ENCODE measurements at places on chromosomes 13 and 19.
A peak's percentile ranks its signal among the peaks of the same experiment; 100 is the strongest.

DNA sequence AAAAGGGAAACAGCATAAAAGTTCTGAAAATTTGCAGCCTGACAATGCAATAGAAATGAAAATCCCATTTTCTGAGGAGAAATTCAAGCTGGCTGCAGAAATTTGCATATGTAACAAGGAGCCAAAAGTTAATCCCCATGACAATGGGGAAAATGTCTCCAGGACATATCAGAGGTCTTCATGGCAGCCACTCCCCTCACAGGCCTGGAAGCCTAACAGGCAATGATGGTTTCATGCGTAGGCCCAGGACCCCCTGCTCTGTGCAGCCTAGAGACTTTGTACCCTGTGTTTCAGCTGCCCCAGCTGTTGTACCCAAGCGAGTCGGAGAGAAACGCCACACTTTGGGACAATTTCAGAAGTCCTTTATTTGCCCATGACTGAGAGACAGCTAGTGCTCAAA is 701.3 kb upstream of the KLHL1 start:
- DNase-seq, result no peak

DNA sequence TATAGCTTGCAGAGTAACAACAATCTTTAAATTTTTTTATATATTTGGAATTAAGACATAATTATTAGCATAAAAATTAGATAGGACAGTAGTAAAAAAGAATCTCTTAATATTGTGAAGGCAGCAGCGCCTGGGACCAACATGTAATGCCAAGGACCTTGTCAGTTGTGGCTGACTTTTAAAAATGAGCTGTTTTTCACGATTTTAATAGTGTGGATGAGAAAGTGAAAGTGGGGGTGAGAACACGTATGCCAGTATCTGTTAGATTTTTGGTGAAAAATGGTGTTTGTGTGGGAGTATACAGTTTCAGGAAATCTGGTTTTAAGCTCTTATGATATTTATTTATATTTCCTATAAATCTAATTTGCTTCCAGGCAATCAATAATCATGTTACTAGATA is 125.2 kb downstream of the LMO7 start:
- DNase-seq, result peak; percentile 19

DNA sequence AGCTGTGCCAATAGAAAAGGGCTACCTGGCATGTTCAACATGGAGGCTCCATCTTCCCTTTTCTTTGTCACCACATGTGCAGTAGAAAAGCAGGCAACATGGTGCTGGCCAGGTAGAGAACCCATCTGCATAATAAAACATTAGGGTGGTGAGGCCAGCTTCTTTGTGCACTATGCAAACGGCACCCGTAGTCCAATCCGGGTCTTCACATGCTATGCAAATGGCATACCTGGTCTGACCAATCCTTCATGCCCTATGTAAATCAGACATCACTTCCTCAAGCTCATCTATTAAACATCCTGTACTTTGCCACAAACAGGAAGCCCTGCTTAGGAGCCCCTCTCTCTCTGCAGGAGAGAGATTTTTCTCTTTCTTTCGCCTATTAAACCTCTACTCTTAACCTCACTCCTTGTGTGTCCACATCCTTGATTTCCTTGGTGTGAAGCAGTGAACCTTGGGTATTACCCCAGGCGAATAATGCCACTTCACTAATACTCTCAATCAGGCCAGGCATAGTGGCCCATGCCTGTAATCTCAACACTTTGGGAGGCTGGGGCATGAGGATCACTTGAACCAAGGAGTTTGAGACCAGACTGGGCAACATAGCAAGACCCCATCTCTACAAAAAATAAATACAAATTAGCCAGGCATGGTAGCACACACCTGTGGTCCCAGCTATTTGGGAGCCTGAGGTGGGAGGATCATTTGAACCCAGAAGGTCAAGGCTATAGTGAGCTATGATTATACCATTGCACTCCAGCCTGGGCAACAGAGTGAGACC is 111.3 kb upstream of the MRI1 start:
- DNase-seq, result no peak

- no peak for DNase-seq
These were observed 26.0 kb downstream of the C19orf47 start for GRCh38 chr19:40322271-40322610.

DNA sequence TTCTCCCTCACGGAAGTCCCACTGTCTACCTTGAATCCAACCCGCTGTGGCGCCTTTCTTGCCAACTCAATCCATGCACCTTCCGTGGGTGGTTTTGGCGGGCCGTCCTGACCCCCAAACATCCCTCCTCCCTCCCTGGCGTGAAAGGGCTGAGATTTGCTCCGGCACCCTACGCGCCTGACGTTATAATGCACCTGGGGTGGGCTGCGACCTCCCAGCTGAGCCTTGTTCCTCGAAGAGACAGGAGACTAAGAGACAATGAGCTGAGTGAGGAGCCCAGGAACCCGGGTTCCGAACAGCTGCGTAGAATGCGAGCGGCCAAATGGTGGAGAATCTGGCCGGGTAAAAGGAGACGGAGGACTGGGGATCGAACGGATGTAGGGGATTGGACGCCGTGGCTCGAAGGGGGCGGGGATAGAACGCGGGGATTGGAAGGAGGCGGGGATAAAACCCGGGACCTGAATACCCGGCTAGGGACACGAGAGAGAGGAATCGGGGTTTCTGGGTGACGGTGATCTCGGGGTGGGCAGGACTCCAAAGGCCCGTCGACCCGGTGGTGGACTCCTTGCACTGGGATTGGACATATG is at the start of gene CPT1C:
CPT1C (plus strand) TSS at position 461 of the 587 bp plus-strand sequence. CDS start 1,137 bp downstream, outside the sequence.
- peak; percentile 73 for DNase-seq

DNA sequence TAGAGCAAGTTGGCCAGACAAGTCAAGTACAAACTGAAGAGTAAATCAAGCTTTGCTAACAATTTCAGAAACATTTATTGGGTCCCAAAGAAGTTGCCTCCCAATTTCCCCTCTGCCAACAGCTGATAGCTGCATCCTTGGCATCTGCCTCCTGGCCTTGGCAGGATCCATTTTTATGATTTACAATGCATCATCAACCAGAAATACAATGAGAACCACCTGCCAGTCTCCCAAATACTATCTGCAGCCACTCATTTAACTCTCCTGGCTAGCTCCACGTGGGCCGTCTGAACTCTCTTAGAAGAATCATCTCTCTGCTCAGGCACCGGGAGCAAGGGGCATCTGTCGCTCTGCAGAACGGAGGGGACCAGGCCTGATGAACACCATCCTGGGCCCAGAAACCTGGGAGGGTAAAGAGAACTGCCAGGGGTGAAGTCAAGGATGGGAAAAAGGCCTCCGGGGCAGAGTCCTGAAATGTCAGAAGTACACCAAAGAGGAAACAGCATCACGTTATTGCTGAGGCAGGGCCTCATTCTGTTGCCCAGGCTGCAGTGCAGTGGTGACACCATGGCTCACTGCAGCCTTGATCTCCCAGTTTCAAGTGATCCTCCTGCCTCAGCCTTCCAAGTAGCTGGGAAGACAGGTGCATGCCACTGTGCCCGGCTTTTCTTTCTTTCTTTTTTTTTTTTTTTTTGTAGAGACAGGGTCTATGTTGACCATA is 2.6 kb downstream of the LONP1 start:
- no peak for DNase-seq

- no peak for DNase-seq
These were observed 723.9 kb upstream of the ARGLU1 start for GRCh38 chr13:107291875-107292274.

DNA sequence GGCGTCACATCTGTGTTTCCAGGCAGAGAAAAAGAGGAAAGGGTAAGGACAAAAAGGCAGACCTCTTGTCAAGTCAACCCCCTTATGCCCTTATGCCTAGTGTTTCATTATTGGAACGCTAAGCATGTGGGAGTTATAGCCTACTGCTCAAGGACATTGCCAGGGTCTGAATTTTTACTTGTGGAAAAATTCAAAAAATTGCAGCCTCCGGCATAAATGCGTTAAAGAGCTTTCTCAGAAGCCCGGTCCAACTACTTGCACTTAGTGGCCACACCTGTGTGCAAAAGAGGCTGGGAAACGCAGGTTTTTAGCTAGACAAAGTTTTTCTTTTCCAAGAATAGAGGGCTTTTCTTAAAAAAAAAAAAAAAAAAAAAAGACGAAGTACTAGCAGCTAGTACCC is 139.8 kb downstream of the DPF1 start:
- DNase-seq, result no peak

GRCh38 chr13:51342706-51343105 is 3.2 kb downstream of the SERPINE3 start:
- DNase-seq, result no peak

DNA sequence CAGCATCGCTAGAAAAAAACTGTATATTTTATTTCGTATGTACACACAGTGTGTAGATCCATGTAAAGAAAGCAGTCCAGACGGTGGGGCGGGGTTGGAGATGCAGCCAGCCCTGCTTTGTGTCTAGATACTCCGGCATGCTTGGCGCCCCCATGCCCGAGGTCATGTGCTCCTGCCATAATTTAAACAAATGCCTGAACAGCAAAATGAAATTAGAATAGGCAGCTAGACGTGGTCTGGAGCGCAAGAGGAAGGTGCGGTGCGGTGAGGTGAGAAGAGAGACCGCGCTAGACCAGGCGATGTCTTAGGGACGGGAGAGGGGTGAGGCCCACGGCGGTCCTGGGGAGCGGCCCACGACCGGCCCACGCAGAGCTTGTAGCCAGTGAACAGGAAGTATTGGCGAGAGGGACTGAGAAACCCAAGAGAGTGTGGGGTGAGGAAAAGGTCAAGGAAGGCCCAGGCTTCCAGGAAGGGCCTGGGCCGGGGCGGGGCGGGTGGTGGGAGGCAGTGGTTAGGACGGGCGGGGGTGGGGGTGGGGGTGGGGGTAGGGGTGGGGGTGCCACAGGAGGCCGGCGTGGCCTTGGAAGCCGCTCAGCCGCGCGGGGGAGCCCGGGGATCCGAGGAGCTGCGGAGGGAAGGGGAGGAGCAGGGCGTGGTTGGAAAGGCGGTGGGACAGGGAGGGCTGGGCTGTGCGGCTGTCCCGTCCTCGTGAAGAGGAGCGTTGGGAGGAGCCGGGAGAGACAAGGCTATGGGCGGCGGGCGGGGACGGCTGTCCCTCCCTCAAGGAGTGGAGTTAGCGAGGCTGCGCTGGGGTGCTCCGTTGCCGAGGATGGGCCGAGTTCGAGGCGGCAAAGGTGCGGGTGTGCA is 254.7 kb upstream of the SGCG start:
- DNase-seq, result no peak

- DNase-seq, result no peak
These were observed 211.7 kb downstream of the LIG4 start for GRCh38 chr13:108003626-108004025.

- DNase-seq, result no peak
These were observed 256.9 kb downstream of the TEX29 start for GRCh38 chr13:111577208-111577828.

GRCh38 chr19:18322318-18322758 is 538 bp downstream of the LSM4 start:
- peak; percentile 62 for DNase-seq

DNA sequence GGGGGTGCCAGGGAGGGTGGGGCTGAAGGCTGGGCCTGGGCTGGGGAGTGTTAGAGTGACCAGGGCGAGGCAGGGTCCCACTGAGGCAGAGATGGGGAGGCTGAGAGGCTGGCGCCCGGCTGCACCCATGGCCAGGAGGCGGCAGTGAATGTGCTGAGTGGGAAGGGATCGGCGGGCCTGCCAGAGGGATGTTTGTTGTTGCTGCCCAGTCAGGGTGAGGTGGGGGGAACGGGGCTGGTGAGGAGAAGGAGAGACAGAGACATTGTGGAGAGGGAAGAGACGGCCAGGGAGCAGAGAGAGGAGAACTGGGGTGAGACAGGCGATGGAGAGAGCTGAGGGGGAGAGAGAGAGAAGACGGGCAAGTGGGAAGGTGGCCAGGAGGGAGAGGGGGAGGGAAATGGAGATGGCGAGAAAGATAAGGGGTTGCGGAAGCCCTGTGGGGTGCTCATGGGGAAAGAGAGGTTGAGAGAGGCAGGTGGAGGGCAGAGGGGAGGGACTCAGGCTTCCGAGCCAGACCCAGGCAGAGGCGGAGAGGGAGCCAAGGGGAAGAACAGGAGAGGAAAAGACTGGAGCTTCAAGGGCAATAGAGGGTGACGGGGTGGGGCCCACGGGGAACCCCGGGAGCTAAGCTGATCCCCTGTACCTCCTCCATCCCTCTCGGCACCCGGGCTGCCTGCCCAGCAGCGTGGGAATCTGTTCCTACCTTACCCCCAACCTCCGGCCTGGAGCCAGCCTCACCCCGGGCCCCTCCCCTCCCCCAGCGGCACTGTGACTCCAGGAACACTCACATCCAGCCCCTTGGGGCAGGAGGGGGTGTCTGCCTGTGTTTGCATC is 690 bp upstream of the B3GNT8 start:
- peak; percentile 28 for DNase-seq

DNA sequence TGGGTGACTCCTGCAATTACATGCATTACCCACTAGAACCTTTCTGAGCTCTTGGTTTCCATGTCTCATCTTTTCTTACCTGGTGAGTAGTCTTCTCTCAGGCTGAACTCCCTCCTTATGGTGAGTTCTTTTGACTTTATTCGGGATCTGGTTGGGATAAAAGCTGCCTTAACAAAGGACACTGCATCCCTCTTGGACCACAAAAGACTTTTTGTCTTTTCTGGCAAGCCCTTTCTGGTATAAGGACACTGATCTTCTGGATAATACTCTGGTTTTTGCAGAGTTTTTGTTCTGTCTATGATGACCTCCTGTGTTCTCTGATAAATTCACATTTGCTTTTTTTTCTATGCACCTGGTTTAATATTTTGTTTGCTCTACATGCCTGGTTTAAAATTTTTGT is 66.7 kb downstream of the SLITRK1 start:
- no peak for DNase-seq

GRCh38 chr19:33797802-33798671 is 1.4 kb downstream of the KCTD15 start:
- DNase-seq, result peak; percentile 34

DNA sequence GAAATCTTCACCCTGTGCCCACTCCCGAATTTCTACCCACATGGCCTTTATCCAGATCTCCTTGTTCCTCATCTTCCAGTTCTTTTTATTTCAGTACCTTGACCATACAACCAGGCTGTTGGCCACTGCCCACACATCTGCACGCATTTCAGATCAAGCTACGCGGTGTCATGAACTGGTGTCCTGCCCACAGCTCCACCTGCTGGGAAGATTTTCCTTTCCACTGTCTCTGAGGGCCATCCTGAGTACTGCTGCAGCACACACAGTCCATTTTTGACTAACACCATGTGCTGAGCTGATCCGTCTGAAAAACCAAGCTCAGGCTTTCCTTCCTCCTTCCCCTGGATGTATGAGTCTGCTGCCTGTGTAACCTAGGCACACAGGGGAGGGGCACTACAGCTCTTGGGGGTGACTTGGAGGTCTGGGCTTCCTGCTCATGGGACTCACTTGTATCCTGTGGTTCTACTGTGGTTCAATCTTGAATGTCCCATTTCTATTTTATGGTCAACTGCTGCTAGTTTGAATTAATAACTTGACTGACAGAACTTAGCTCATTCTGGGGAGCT is 71.9 kb downstream of the WASF3 start:
- no peak for DNase-seq

DNA sequence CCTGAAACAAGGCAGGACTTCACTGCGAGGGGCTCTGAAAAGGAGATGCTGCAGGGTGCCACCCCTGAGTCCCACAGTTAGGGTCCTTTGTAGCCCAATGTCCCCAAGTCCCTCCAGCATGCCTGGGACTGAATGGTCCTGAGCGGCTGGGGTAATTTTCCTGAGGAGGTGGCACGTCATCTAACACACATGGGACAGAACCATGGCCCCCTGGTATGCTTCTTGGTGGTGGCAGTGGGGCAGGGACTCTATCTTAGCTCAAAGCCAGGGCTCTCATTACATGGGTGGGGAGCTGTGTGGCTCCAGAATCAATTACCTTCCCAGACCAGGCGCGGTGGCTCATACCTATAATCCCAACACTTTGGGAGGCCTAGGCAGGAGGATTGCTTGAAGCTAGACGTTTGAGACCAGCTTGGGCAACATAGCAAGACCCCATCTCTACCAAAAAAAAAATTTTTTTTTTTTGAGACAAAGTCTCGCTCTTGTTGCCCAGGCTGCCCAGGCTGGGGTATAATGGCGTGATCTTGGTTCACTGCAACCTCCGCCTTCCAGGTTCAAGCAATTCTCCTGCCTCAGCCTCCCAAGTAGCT is 7.9 kb upstream of the SLC7A9 start:
- DNase-seq, result no peak

Data from stimulated activated CD4-positive, alpha-beta T cell treated with anti-CD3 and anti-CD28 coated beads, Interleukin-2, amount 100 ng/mL, for 24 hours (primary cell).